ENCODE measurements at places on chromosomes 6 and 20. TPM values are rescaled to one million over a fixed set of nuclear protein-coding genes. Genes with fewer than 3 reads are reported as not detected.

- no peak for DNase-seq
These were observed 40.3 kb upstream of the GFOD1 start for GRCh38 chr6:13527671-13528056.

DNA sequence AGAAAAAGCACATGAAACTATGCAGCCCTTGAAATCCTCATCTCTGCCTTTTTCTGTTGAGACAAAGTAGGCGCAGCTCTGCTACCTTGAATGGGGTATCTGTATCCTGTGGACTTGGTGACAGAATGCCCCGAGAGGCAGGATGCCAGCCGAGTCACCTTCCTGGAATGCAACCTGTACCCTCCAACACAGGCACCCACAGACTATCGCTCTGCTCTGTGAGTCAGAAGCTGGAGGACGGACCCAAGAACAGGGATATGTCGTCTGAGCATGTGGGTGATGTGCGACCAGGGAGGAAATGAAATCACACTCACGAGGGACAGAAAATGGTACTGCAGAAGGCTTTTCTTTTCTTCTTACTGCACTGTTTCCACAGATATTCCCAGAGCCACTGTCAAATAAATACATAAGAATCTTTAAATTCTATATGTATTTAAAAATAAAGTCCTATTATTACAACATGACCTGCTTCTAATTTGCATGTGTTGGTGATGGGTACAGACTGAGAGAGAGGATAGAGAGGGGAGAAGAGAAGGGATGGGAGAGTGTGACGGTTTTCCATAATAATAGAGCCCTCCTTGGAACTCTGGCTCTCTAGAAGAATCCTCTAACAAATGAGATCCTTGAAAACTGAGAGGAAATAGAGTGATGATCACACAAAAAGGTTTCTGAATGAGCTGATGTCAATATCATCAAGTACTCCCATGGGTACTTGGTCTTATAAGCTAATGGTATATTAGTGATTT lies 308.1 kb downstream of the FOXC1 start:
- peak; percentile 45 for DNase-seq

- DNase-seq, result no peak
These were observed 5.6 kb upstream of the PHACTR3 start for GRCh38 chr20:59598625-59599310.

DNA sequence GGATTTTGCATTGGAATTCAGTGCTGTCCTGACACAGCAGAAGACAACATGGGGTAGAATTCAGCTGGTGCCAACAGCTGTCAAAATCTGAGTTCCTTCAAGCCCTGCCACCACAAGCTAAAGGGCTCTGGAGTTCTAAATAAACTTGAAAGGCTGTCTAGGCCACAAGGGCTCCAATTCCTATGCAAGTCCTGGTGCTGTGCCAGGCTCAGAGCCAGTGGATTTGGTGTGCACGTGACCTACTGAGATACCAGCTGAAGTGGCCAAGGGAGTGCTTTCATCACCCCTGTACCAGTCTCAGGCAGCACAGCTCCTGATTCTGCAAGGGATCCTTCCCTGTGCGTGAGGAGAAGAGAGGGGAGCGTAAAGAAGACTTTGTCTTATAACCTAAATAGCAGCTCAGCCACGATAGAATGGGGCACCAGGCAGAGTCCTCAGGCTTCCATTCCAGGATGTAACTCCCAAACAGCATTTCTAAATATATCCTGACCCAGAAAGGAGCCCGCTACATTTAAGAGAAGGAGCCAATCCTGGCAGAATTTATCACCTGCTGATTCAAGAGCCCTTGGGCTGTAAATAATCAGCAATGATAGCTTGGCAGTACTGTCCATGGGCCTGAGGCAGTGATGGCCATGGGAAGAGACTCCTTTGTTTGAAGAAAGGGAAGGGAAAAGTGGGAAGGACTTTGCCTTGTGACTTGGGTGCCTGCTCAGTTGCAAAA lies 881.2 kb upstream of the EPHA7 start:
- no peak for DNase-seq

DNA sequence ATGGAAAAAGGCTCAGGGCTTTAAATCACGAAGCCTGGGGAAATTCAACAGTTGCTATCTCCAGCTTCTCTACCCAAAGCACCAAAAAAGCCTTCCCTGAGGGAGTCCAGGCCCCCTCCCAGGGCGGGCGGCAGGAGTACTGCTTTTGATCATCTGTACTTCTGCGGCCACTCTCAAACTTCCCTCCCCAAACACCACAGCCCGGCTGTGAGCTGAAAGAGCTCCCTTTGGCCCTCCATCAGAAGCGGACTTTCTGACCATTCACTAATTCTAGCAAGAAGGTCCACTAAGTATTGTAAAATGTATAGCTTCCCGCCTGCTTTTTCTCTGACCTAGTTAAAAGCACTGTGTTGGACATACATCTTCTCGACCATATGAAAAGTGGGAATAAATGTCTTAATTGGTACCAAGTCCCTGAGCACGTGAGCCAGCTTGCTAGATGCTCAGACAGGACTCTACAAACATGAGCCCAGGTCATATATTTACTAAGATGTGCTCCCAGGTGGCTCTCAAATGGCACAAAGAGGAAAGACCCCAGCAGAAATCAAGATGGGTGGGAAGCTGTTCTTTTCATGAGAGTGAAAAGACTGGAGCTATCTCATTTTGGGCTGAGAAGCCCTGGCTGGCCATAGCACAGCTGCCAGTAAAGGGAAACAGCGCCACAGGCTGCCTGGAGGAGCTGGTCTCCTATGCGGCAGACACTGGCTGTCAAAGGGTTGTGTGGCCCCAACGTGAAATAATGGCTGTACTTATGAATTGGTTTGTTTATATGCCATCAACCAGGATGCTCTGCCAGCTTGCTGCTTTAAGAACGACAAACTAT lies 58.6 kb downstream of the GFOD1 start:
- DNase-seq, result no peak

- DNase-seq, result peak; percentile 58
These were observed 33.1 kb upstream of the LCA5 start for GRCh38 chr6:79570129-79571029.

The OR12D1 gene
- total RNA-seq, result not detected

- no peak for DNase-seq
These were observed 299.6 kb downstream of the RNGTT start for GRCh38 chr6:88663801-88664200.

DNA sequence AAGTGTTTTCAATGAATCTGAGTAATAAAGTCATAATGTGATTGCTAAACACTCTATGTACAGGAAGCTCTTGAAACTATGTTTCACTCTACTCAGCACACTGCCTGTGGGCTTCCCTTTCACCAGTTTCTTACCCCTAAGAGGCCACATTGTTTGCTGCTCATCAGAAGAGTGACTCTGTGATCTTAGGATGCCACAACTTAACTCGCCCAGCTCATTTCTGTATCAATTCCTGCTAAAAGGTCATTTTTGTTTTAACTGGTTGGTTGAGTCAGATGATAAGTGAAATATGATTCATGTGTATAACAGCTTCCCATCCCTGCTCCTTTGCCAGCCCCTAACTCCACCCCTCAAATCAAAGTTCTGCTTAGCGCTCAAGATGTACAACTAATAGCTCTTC lies 9.8 kb upstream of the NDUFAF4 start:
- DNase-seq, result no peak

DNA sequence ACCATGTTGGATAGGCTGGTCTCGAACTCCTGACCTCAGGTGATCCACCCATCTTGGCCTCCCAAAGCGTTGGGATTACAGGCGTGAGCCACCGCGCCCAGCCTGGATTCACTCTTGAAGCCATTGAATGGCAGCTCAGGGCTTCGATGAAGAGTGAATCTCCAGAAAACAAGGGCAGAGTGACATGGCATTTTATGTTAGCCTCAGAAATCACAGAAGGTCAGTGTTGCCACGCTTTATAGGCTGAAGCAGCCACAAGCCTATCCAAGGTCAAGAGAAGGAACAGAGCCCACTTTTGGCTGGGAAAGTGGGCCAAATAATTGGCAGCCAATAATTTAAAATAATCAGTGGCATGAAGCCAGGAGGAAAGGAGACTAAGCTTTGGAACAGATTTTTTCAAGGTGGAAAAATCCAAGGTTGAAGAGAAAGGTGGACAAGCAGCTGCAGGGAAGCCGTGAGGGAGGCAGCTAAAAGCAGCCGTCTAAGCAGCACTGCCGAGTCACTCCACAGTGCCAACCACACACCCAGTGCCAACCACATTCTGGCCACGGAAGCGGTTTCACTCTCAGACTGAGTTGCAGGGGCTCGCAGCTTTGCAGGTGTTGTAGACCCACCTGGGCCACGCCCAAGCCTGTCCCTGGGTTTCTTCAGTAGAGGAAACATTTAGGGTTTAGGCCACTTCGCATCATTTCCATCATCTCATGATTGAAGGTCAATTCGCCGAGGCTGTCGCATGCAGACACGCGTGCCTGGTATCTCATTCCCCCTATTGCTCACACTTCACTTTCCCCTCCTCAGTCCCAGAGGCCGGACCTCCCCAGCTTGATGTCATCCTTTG lies 17.4 kb upstream of the AVP start:
- DNase-seq, result no peak

DNA sequence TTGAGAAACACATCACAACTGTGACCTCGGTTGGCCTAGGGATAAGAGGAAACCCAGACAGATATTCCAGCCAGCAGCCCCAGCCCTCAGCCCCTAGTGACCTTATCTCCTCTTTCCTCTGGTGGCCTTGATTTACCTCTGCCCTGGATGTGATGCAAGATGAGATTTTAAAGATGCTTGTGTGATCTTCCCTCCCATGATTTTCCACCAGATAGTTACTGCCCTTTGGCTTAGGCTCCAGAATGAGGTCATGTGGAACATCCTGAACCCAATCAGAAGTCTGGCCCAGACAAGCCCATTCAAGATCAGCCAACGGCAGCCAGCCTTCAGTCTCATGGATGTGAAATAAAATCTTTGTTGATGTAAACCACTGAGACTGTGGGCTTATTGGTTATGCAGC lies 104.0 kb downstream of the BANF2 start:
- no peak for DNase-seq

The RIMS4 gene
- total RNA-seq, result under 0.01 TPM

The TMC2 gene
- not detected for total RNA-seq

The PCSK2 gene
- not detected for total RNA-seq

DNA sequence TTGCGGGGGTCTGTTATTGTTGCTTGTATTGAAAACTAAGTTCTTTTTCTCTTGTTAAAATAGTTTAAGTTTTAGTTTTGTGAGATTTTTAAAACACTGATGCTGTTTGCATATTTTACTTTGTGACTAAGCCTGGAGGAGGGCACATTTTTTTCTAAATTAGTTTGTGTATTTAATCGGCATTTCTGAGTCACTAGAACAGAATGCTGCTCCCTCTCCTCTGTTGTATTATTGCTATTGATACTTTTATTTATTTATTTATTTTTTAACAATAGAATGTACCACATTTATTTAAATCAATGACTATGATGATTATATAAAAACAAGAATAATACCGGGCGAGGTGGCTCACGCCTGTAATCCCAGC lies 5.1 kb upstream of the FAM50B start:
- peak; percentile 56 for DNase-seq

DNA sequence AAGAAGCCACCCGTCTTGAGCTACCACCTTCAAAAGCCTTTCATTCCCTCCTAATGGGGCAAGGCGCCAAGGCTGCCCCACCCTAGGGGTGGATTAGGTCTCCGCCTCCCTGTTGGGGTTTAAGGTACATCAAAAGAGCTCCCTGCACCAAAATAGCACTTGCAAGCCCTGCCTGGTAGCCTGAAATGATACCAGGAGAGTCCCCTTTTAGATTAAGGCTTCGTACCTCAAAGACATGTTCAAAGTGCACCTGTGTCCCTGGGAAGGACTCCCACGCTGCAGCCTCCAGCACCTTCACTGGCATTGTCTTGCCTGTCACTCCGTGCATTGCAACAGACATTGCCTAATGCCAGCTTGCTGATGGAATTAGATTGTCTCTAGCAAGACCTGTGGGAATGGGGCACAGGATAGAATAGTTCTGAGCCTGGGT lies 15.7 kb upstream of the CDKN1A start:
- no peak for DNase-seq

- DNase-seq, result no peak
These were observed 80.1 kb upstream of the ID4 start for GRCh38 chr6:19757036-19757435.

The BFSP1 gene
- 2.9 TPM for total RNA-seq

- DNase-seq, result no peak
These were observed 28.8 kb downstream of the FITM2 start for GRCh38 chr20:44282192-44282591.

The PDYN gene
- not detected for total RNA-seq

Measured in fibroblast of villous mesenchyme (primary cell).